ENCODE measurements at places on chromosomes 5 and 9. TPM values are rescaled to one million over a fixed set of nuclear protein-coding genes. Genes with fewer than 3 reads are reported as not detected.

PCDHB10 gene
- total RNA-seq: 9.7 TPM

SPINK13 gene
- total RNA-seq: not detected

CNTLN gene
- 17.3 TPM for total RNA-seq

ARHGAP26 gene
- 16.9 TPM for total RNA-seq

PCSK5 gene
- 18.6 TPM for total RNA-seq

ADAMTS19 gene
- not detected for total RNA-seq

SLC25A2 gene
- total RNA-seq: not detected

GNE gene
- 29.2 TPM for total RNA-seq

RAD17 gene
- total RNA-seq: 49.1 TPM

FAM221B gene
- total RNA-seq: not detected

IL4 gene
- not detected for total RNA-seq

PCDHGB4 gene
- total RNA-seq: 3.1 TPM

DNA sequence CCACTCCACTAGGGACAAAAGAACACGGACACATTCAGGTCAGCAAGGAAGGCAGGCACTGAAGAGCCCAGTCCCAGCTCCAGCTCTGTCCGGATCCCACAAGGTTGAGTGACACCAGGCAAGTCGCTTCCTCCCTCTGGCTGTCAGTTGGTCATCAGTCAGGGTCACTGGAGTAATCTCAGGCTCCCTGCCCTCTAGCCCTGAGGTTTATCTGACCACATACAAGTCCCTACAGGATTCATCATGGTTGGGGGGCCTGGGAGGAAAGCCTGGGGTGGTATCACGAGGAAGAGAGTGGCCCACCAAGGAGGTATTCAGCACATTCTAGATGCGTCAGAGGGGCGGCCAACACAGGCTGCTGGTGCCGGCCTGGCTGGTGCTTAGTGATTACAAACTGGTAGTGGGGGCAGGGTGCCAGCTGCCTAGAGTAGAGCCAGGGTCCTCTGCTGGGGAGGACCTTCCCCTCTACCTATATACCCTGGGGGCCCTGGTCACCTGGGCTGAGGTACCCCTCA is 81.5 kb downstream of the SHB start:
- DNase-seq: no peak
- H3K4me1 ChIP-seq: peaks cover 18% of the 10 kb centered on the region
- no peaks in the 10 kb centered on the region for H3K36me3 ChIP-seq
- no peak overlapping the region for H3K4me3 ChIP-seq
- no peaks in the 10 kb centered on the region for H3K27me3 ChIP-seq

- peak; percentile 56 for DNase-seq
- H3K4me3 ChIP-seq: no peak overlapping the region
- peaks cover 31% of the 10 kb centered on the region for H3K36me3 ChIP-seq
- H3K4me1 ChIP-seq: peaks cover 22% of the 10 kb centered on the region
- H3K27me3 ChIP-seq: no peaks in the 10 kb centered on the region
These were observed 3.9 kb downstream of the GRK6 start for GRCh38 chr5:177430140-177430951.

GRCh38 chr5:11166923-11167322 is 405.9 kb upstream of the DAP start:
- no peaks in the 10 kb centered on the region for H3K36me3 ChIP-seq
- DNase-seq: no peak
- H3K4me3 ChIP-seq: no peak overlapping the region
- peaks cover 2% of the 10 kb centered on the region for H3K4me1 ChIP-seq

DNA sequence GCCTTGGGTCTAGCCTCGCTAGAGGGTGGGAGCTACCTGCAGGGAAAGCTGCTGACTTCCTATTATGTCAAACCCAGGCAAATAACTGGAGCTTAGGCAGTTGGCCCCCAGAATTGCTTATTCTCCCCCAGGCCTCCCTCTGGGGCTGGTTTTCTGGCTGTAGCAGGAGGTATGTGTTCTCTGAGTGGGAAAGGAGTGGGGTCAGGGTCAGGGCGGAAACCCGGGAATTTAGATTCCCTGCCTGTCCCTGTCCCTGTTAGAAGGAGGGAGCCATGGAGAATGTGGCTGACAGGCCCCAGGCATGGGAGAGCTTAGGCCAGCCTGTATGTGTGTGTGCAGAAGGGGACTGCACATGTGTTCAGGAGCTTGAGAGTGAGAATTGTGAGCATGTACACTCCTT is 13.6 kb upstream of the CXXC5 start:
- H3K27ac ChIP-seq: no peak overlapping the region
- H3K27me3 ChIP-seq: no peaks in the 10 kb centered on the region
- H3K4me3 ChIP-seq: no peak overlapping the region
- H3K4me1 ChIP-seq: peaks cover 39% of the 10 kb centered on the region
- no peak for DNase-seq
- peaks cover 2% of the 10 kb centered on the region for H3K36me3 ChIP-seq

GRCh38 chr9:68913054-68913453 is 100.9 kb downstream of the PRKACG start:
- no peak overlapping the region for H3K4me3 ChIP-seq
- H3K36me3 ChIP-seq: no peaks in the 10 kb centered on the region
- peaks cover 5% of the 10 kb centered on the region for H3K4me1 ChIP-seq
- H3K27ac ChIP-seq: no peak overlapping the region
- H3K27me3 ChIP-seq: peaks cover 6% of the 10 kb centered on the region
- DNase-seq: no peak

- H3K36me3 ChIP-seq: no peaks in the 10 kb centered on the region
- no peak for DNase-seq
- H3K4me3 ChIP-seq: no peak overlapping the region
- H3K27me3 ChIP-seq: no peaks in the 10 kb centered on the region
These were observed 15.9 kb upstream of the FGF1 start for GRCh38 chr5:142701673-142702311.

- H3K4me3 ChIP-seq: no peak overlapping the region
- no peaks in the 10 kb centered on the region for H3K36me3 ChIP-seq
- H3K4me1 ChIP-seq: peaks cover 3% of the 10 kb centered on the region
- H3K27me3 ChIP-seq: no peaks in the 10 kb centered on the region
These were observed 728.3 kb upstream of the SEMA6A start for GRCh38 chr5:117302949-117303348.

- H3K4me3 ChIP-seq: no peak overlapping the region
- no peak overlapping the region for H3K27ac ChIP-seq
- H3K4me1 ChIP-seq: no peaks in the 10 kb centered on the region
- H3K27me3 ChIP-seq: no peaks in the 10 kb centered on the region
These were observed 96.9 kb upstream of the HAPLN1 start for GRCh38 chr5:83817591-83817990.

DNA sequence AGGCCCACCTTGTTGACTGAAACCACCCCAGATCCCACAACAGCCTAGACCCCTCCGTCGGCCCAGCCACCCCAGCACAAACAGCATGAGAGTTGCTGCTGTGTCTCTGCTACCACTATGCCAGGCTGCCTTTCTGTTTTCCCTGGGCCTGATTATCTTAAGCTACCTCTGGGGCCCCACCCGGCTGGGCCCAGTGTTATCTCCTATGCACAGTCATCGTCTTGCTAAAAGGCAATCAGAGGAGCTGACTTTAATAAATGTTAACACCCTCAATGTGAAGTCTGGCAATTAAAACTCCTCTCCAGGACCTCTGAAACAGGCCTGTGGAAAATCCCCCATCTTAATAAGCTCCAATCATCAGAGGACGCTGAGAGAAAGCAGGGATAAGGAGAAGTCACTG is 144.9 kb downstream of the FAM114A2 start:
- no peaks in the 10 kb centered on the region for H3K4me1 ChIP-seq
- no peak for DNase-seq
- no peak overlapping the region for H3K27ac ChIP-seq
- no peak overlapping the region for H3K4me3 ChIP-seq

GRCh38 chr5:52771343-52772039 is 16.2 kb upstream of the ITGA1 start:
- no peaks in the 10 kb centered on the region for H3K4me1 ChIP-seq
- DNase-seq: no peak

- H3K36me3 ChIP-seq: no peaks in the 10 kb centered on the region
- no peak overlapping the region for H3K27ac ChIP-seq
- no peaks in the 10 kb centered on the region for H3K4me1 ChIP-seq
These were observed 3.5 kb upstream of the HRH2 start for GRCh38 chr5:175654339-175654738.

DNA sequence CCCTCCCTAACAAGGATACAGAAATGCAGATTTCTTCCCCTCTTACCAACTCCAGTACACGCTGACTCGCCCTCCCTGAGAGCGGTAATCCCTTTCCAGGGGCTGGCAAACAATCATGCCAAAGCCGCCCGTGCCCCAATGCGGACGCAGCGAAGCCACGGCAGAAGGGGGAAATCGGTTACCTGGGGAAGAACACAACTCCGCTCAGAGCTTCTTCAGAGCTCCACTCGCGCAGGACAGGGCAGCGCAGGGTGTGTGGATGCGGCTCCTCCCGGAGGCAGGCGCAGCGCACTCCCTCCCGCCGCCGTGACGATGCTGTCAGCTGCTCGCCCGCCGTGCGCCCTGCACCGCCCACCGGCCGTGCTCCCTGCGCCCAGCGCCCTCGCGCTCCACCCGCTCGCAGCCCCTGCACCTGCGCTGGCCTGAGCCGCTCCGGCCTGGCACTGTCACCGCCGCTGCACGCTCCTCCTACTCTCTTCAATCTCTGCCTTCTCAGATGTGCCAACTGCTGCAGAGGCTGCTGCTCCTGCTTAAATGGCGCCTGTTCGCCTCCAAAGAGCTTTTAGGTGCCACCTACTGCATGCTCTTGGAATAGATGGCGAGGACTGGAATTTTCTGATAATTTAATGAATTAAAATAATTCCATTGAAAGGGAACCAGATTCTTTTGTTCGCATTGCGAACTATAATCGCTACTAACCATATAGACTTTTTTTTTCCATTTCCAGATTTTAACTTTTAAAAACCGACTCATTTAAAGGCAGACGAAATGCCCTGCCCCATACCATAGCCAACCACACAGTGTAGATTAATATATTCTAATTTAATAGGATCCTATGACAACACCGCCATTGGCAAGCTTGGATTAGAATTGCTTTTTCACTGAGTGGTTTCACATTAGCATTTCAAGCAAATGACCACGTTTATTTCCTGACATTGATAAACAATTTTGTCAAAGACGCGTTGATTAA is at the start of gene DIRAS2:
Gene DIRAS2 (minus strand): TSS at position 255 of the 970 bp plus-strand sequence. CDS start 28,997 bp downstream, outside the sequence.
- no peak within 1 kb of the TSS for H3K27ac ChIP-seq
- H3K4me1 ChIP-seq: no peaks in the 10 kb centered on the region
- DNase-seq: no peak
- H3K4me3 ChIP-seq: no peak within 1 kb of the TSS
- H3K27me3 ChIP-seq: no peaks in the 10 kb centered on the region
- H3K36me3 ChIP-seq: no peaks in the 10 kb centered on the region

DNA sequence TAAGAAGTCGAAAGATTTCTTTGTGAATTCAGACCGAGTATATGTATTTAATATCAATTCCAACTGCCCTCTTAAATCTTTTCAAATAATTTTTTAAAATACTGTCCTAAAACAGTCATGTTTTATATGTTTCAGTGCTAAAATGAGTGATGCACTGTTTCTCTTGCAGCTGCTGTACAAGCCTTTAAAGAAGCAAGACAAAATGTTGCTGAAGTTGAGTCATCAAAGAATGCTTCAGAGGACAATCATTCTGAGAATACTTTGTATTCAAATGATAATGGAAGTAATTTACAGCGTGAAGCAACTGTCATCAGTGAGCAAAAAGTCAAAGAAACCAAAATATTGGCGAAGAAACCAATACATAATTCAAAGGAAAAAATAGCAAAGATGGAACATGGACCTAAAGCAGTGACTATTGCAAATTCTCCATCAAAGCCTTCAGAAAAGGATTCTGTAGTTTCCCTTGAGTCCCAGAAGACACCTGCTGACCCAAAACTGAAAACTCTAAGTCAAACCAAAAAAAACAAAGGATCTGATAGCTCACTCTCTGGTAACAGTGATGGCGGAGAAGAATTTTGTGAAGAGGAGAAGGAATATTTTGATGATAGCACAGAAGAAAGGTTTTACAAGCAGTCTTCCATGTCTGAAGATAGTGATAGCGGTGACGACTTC is 58.0 kb downstream of the LOX start:
- H3K27me3 ChIP-seq: no peaks in the 10 kb centered on the region
- no peak overlapping the region for H3K4me3 ChIP-seq
- H3K4me1 ChIP-seq: no peaks in the 10 kb centered on the region

- no peaks in the 10 kb centered on the region for H3K27me3 ChIP-seq
- H3K4me3 ChIP-seq: no peak overlapping the region
- no peak for DNase-seq
- H3K36me3 ChIP-seq: peaks cover 41% of the 10 kb centered on the region
These were observed 33.9 kb downstream of the PSMB7 start for GRCh38 chr9:124381170-124381945.

DNA sequence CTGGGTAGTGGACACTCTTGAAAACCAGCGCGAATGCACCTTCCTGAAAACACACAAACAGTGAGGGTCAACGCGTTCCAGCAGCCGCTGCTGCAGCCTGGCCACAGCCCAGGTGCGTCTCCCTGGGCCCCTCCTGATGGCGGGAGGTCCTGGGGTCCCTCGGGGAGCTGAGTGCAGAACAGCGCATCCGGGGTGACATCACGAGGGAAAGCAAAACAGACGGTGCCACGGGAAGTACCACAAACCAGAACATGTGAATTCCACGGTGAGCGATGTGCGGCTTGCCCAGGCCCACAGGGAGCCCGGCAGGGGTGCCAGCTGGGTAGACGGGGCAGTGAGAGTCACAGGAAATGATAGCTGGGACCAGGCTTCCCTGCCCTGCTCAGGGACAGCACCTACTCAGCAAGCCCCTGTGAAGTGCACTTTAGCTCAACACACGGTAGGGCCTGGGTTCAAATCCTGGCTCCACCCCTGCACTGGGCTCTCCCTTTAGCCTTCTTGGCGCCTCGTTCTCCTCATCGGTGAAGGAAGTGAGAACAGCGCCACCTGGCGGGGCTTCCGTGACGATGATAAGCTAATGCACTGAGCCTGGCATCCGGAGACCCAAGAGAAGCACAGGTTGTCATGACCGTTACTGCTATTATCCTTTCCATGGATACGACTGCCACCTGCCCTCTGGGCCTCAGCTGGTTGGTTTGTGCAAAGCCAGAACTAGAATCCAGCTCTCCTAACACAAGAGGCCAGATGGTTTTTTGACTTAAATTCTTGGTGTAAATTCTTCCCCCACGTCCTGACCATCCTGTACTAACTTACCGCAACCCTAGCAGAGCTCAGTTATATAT is 24.6 kb downstream of the GFPT2 start:
- H3K27ac ChIP-seq: no peak overlapping the region
- no peaks in the 10 kb centered on the region for H3K27me3 ChIP-seq
- DNase-seq: peak; percentile 79
- peaks cover 5% of the 10 kb centered on the region for H3K4me1 ChIP-seq

DNA sequence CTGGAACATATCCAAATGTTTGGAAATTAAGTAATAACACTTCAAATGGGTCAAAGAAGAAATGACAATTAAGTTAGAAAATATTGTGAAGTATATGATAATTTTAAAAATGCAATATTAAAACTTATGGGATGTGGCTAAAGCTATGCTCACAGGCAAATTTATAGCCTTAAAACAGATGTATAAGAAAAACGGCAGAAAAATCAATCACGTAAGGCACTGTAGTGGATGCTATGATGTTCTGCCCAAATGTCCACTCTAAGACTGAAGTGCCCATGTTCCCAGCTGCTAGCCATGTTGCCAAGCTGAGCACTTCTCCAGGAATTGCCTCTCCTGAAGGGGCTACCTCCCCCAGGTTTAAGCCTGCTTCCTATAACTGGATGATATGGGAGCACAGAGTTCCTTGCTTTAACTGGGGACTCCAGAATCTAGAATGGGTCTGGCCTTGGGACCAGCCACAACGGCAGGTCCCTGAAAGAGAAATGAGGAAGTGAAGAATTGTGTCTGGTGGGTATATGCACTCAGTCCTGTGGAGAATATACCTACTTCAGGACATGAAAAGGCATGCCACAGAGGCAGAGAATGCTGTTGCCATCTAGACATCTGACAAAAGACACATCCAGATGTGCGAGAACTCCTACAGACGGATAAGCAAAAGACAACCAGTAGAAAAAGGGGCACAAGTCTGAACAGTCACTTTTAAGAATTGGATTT is 78.2 kb upstream of the RXRA start:
- H3K27me3 ChIP-seq: peaks cover 5% of the 10 kb centered on the region
- DNase-seq: no peak
- no peaks in the 10 kb centered on the region for H3K36me3 ChIP-seq

Measured in SJCRH30 (cell line).